RPMI8226 (cell line): ENCODE measurements at places on chromosomes 6 and 20.

GRCh38 chr20:58254890-58255289 lies 26.4 kb upstream of the ANKRD60 start:
- DNase-seq: no peak

DNA sequence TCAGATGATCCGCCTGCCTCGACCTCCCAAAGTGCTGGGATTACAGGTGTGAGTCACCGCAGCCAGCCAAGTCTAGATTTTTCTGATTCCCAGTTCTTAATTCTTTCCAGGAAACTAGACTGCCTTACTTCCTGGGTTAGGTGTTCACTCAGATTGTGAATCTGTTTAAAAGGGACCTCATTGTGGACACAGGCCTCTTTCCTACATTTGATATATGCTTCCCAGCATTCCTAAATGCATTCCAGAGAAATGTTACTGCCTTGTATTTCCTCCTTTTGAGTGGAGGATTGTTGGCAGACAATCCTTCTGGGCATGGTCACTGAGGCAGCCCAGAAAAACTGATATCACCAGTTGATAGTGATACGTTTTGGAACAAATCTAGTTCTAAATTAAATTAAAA lies 15.7 kb downstream of the TMEM181 start:
- no peak for DNase-seq

DNA sequence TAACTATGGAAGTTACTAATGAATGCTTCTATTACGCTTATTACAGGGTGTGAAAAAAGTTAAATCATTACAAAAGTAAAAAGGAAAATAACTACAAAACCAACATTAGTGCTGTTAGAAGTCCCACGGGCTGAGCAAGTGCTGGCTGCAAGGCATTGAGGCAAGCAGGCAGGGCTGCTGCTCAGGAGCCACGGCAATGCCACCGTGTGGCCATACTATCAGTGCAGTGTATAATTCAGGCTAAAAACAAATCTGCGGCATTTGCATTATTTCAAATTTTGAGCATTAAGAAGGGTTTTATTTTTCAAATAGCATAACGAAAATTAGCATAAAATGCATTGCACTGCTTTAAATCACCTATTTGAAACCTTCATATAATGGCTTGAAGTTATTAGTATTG lies 17.1 kb downstream of the IFNGR1 start:
- no peak for DNase-seq

DNA sequence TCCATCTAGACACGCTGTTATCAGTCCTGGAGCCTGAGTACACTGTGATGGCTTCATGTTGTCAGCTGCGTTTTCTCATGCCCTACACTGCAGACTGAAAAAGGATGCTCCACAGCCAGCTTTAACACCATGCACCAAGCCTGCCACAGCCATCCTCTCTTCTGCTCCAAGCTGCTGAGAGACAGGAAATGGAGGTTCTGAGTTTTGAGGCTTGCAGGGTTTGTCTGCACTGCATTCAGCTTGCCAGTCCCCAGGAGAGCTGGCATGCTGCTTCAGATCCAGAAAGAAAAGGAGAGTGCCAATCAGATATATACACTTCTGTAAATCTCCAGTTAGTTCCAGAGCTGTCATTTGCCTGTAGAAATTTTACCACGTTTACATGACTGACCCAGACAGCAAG lies 550.7 kb upstream of the FLRT3 start:
- DNase-seq: no peak

DNA sequence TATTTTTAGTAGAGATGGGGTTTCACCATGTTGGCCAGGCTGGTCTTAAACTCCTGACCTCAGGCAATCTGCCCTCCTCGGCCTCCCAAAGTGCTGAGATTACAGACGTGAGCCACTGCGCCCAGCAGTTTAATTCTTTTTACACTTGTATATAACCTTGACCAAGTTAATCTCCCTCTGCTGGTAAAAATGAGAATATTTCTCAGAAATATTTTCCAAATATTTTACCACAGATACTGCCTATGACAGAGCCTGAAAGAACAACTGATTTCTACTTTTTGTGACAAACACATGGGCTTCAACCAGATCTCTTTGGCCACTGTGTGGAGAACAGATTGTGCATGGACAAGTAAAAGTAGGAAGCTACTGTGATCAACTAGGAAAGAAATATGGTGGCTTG lies 21.2 kb upstream of the NHSL1 start:
- peak; percentile 10 for DNase-seq

GRCh38 chr6:22613695-22614094 lies 44.3 kb downstream of the HDGFL1 start:
- DNase-seq: no peak

- no peak for DNase-seq
These were observed 118.2 kb downstream of the SLC16A10 start for GRCh38 chr6:111205502-111205901.

DNA sequence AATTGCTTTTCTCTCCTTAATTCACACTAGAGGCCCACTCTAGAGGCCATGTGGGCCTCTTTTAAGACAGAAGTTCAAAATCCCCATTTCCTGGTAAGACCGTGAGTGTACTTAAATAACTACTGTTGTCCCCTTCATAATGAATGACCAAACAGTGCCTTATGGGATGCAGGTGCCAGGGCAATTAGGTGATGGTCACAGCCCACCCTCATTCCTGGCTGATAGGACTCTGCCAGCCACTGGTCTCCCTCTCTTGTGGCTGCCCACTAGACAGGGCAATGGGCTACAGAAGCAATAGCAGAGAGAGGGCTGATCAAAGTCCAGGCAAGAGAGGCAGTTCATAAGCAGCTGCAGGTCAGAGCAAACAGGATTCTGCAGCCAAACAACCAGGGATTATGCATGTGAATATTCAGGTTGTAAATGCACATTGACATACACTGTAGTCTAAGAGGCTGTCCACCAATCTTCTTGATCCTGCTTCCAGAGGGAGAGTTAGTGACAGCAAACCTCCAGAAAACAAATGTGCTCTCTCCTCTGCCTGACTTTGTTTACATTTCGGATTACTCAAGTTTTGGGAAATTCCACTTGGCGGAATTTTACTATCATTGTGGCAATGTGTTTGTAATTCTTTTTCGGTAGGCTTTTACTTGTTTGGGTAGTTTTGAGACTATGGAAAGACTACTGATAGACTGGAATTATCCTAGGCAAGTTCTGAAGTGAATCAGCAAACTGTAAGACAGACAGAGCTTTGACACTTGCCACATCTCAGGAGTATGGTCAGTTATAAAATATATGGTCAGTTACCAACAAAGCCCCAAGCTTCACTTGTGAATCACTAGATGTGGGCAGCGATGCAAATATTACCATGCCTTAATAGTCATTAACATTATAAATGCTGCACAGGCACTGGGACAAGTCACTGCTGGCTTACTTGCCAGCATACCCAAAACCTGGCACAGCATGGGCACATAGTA lies 12.8 kb downstream of the PTPRK start:
- no peak for DNase-seq

DNA sequence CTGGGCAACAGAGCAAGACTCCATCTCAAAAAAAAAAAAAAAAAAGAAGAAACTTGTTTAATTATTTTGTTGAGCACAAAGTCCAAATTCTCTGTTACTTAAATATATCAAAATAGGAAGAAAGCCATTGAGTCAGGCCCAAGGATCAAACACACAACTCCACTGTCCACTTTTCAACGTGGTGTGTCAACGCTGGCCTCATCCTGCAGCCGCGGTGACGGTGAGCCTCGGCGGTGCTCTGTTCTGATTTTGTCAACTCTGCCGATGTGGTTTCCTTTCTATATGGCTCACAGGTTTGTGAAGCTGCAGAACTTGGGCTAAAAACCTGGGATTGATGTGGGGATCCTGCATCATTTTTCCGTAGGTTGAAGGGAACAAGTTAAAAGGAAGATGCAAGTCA lies 3.2 kb upstream of the SMOC2 start:
- no peak for DNase-seq

- no peak for DNase-seq
These were observed 862.7 kb upstream of the MAP3K7 start for GRCh38 chr6:91449539-91449938.

DNA sequence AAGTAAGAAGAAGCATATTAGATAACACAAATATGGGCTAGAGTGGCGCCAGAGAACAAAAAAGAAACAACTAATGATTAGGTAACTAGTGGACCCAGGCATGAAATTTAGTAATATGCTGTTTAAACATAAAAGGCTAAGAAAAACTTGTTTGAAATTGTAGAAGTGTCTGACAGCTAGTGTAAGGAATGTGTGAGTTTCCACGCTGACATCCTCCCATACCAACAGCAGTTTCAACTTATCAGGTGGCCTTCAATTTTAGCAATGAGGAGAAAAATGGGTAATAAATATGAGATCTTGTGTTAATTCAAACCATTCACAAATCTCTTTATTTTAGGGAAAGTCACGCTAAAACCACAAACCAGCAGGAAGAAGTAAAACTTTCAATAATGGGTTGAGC lies 440.2 kb upstream of the FLRT3 start:
- no peak for DNase-seq

- DNase-seq: no peak
These were observed 133.6 kb upstream of the SGK1 start for GRCh38 chr6:134451529-134451928.

GRCh38 chr6:159067334-159067733 lies 22.5 kb upstream of the TAGAP start:
- DNase-seq: no peak

DNA sequence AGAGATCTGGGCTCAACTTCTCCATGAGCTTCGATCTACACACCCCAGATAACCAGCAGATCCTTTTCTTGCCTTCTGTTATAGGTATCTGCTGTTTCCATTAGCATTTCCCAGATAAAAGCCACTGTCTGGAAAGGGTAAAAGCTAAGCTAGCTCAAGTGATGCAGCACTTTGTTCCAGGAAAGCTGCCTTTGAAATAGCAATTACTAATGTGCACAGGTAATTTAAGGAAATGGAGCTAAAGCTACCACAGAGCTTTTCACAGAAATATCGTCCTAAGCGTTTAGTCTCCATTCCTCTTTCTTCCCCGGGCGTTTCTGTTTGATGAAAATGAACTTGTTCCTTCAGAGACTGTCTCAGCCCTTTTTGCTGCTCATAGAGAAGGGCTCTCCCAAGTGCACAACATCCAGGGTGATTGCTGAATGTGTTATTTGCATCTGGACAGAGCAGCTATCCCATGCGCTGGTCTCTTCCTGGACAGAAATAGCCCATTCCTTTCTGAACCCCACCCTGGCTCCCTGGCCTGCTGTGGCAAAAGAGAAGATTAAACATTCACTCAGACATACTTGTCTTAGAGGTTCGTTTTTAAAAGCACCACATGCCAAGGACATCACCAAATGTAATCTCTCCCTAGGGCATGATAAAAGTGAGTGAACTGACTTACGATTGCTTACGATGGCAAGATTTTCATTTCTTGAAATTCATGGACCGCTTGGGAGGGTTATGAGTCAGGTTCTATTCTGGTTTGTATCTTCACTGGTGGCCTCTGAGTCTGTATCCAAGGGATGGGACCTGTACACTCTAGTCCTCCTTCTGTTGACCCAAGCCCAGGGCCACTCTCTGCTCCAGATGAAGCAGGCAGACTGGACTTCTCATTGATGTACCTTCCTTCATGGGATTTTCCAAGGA lies 429.1 kb upstream of the CDH4 start:
- no peak for DNase-seq

- DNase-seq: no peak
These were observed 1.2 kb downstream of the PDE7B start for GRCh38 chr6:135852746-135853145.

- DNase-seq: no peak
These were observed 38.3 kb downstream of the COX4I2 start for GRCh38 chr20:31675828-31676608.

GRCh38 chr6:103140308-103141027 lies 1719.3 kb downstream of the HACE1 start:
- DNase-seq: no peak

DNA sequence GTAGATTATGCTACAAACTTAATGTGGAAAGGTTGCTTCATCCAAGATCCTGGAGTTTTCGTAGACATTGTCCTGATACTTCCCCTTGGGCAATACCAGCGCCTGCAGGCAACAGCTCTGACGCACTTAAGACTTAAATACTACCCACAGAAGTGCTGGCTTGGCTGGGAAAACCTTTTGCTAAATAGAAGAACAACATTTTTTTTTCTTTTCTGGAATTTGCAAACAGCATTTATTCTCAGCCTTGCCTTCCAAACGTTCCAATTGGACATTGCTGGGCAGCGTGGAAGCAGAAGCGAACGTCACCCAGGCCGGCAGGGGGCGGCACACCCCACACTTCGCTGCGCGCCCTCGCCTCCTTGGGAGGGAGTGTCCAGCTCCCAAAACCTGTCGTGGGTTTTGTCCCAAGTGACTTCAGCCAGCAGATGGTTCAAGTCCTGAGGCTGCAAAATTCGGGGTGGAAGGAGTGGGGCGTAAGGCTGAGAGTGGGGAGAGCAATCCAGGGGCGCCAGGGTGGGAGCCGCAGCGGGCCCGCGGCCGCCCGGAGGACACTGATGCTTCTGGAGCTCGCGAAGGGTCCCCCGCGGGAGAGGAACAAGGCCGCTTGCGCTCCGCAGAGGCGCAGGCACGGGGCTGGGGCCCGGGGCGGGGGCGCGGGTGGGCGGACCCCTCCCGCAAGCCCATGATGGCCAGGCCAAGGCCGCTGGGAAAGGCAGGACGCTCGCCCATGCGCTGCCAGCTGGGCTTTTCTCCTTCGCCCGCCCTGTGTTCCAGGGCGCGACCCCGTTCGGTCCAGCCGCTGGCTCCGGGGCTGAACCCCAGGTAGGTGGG lies 60.8 kb upstream of the MAP3K4 start:
- peak; percentile 23 for DNase-seq

- DNase-seq: no peak
These were observed 7.0 kb upstream of the RIN2 start for GRCh38 chr20:19750907-19751636.

DNA sequence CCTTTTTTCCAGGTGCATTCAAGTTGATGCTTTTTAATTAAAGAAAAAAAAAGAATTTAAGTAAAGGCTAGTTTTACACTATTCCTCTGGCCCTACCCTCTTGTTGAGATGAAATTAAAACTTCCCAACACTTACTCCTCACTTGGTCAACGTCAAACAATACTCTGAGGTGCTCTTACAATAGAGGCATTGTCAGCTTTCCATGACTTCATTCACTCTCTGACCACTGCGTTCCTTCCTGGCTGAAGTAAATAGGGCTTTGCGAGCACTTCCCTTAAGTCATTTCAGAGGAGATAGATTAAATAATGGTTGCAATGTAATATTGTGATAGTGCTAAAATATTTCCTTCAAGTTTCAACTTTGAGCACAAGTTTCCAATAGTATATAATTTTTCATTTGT lies 229.8 kb upstream of the CEP162 start:
- no peak for DNase-seq
